ENCODE measurements at places on chromosomes 7 and 10. TPM values are rescaled to one million over a fixed set of nuclear protein-coding genes. Genes with fewer than 3 reads are reported as not detected.

SYT15 gene
- 0.30 TPM for total RNA-seq

TDRD1 gene
- total RNA-seq: 0.47 TPM

GRCh38 chr7:142487124-142487523, 229.3 kb upstream of the PRSS58 start:
- H3K27ac ChIP-seq: no peak overlapping the region
- DNase-seq: no peak
- no peaks in the 10 kb centered on the region for H3K27me3 ChIP-seq
- H3K4me3 ChIP-seq: no peak overlapping the region

- H3K36me3 ChIP-seq: no peaks in the 10 kb centered on the region
- no peak for DNase-seq
- no peaks in the 10 kb centered on the region for H3K4me1 ChIP-seq
- no peak overlapping the region for H3K4me3 ChIP-seq
- no peak overlapping the region for H3K27ac ChIP-seq
Measured at GRCh38 chr7:88361357-88361756, 54.7 kb upstream of the STEAP4 start.

Data from activated naive CD4-positive, alpha-beta T cell treated with anti-CD3 and anti-CD28 coated beads for 36 hours (primary cell).